ENCODE measurements at places on chromosomes 13 and 19.

- peak; percentile 89 for DNase-seq
Observed at GRCh38 chr19:18775586-18776287, 15.4 kb downstream of the COMP start.

- DNase-seq: no peak
Observed at GRCh38 chr19:2533686-2534422, 57.9 kb downstream of the GADD45B start.

- DNase-seq: no peak
Observed at GRCh38 chr19:31574251-31574973, 225.2 kb upstream of the TSHZ3 start.

GRCh38 chr13:79998381-79998880 lies 342.5 kb downstream of the SPRY2 start:
- no peak for DNase-seq

DNA sequence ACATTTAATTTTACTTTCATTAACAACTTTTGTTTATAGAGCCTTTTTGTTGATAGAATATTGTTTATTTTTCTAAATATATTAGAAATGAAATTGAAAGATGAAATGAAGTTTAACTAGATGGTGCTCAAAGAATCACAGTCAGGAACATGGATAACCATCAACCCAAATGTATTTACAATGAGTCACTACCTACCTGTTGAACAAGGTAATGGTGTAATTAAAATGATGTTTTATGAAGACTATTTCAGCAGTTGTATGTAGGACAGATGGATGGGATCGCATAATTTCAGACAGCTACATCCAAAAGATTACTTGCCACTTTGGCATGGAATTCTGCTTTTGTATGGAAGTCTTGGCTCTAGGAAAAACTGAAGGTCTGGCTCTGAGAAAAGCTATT lies 403.6 kb upstream of the SLC10A2 start:
- no peak for DNase-seq

GRCh38 chr13:46908501-46908900 lies 11.6 kb upstream of the HTR2A start:
- DNase-seq: peak; percentile 71

- peak; percentile 72 for DNase-seq
Observed at GRCh38 chr19:46016426-46017094, 6.3 kb downstream of the PGLYRP1 start.

GRCh38 chr19:48203222-48203793 lies 32.8 kb downstream of the ZSWIM9 start:
- DNase-seq: no peak

- DNase-seq: peak; percentile 55
Observed at GRCh38 chr19:1263188-1263587, 5.9 kb upstream of the CIRBP start.

DNA sequence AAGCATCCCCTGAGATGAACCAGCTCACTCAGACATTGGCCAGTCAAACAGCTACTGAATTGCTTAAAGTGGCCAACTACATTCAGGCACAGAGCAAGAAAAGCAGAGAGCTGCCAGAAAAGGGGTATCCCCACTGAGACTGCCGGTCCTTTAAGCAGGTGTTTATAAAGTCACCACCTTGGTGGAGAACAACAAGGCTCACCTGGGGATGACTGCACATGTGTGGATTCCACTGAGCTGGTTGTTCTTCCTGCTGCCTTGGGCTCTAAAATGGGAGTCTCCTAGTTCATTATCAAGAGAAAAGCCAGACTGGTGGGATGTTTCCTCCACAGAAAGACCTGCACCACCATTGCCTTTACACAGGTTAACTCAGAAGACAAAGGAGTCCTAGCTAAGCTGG lies 51.8 kb upstream of the IPO5 start:
- no peak for DNase-seq

GRCh38 chr19:29667387-29667783 lies 2.1 kb downstream of the PLEKHF1 start:
- DNase-seq: no peak

- DNase-seq: peak; percentile 92
Observed at GRCh38 chr13:106376401-106377112, 158.9 kb downstream of the EFNB2 start.

- DNase-seq: no peak
Observed at GRCh38 chr19:38252941-38253691, 3.1 kb downstream of the PPP1R14A start.

GRCh38 chr19:31071136-31071855 lies 277.9 kb downstream of the TSHZ3 start:
- DNase-seq: no peak

- DNase-seq: no peak
Observed at GRCh38 chr13:102002287-102002686, 399.6 kb downstream of the FGF14 start.

DNA sequence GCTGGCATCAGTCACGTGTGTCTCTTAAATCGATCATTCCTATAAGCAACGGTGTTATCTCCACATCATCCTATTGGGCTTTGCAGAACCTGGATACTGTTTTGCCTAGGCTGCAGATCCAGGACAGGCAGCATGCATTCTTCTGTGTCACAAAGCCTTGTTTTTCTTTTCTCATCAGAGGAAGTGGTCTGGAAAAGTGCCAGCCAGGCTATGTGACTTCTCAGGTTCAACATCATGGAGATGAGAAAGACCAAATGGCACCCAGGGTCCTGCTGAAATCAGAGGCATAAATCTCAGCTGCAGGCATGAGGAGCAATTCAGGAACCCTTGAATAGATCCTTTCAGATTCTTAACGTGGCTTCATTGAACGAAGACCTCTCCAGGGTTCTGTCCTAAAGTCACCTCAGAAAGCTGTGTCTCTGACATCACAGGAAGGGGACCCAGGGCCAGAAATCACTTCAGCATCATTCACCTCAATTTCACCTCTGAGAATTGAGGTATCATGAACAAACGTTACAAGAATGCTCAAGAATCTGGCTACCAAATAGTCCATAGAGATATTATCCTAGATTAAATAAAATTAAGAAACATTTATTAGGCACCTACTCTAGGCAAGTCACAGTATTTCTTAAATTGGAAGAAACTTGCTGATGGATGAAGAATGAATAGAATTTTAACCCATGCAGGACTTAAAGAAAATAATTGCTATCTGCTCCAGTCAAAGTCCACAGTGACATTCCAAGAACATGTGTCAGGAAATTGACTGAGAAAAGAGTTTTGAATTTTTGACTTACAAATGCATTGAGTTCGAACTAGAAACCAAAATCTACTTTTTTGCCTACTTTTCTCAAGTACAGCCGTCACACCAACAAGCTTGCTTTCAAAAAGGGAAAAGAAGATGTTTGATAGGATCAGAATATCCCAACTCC lies 124.1 kb downstream of the COG6 start:
- DNase-seq: peak; percentile 69

- no peak for DNase-seq
Observed at GRCh38 chr13:80824229-80824628, 483.3 kb upstream of the SPRY2 start.

- no peak for DNase-seq
Observed at GRCh38 chr19:50432221-50433028, at the start of gene MYBPC2. MYBPC2 (plus strand) TSS chr19:50432892; CDS start chr19:50432954, 62 bp downstream.

DNA sequence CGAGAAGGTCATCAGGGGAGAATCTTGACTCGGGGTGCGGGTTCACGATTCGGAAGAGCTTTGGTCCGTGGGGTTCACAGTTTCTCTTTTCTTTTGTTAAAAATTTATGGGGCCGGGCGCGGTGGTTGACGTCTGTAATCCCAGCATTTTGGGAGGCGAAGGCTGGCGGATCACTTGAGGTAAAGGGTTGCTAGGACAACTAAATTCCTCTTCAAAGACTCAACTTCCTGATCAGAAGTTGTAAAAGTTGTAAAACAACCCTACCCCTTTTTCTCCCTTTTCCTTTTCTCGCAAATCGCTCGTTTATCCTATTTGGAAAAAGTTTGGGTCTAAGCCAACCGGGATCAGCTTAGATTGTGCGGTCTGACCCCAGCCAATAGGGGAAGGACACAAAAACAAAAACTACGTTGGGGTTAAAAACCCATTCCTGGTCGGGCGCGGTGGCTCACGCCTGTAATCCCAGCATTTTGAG lies 673 bp downstream of the ZNF486 start:
- peak; percentile 51 for DNase-seq

GRCh38 chr19:4493104-4493928 lies 21.2 kb downstream of the HDGFL2 start:
- peak; percentile 24 for DNase-seq

GRCh38 chr19:6239401-6239844 lies 40.4 kb downstream of the MLLT1 start:
- DNase-seq: no peak

DNA sequence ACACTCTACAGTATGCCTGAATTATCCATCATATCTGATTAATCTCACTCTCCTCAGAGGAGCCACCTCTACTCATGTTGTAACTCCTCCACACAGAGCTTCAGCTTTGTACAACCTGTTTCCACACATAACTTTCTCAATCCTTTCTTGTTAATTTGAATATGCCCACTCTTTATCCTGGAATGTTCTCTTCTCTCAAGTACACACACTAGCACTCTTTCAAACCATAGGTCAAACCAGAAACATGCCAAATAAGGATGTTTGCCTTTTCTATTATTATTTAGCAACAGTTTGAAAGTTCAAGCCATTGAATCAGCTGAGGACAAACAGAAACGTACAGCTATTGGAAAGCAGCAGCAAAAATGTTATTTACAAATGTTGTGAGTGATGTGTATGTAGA lies 110.3 kb downstream of the MIPEP start:
- no peak for DNase-seq

DNA sequence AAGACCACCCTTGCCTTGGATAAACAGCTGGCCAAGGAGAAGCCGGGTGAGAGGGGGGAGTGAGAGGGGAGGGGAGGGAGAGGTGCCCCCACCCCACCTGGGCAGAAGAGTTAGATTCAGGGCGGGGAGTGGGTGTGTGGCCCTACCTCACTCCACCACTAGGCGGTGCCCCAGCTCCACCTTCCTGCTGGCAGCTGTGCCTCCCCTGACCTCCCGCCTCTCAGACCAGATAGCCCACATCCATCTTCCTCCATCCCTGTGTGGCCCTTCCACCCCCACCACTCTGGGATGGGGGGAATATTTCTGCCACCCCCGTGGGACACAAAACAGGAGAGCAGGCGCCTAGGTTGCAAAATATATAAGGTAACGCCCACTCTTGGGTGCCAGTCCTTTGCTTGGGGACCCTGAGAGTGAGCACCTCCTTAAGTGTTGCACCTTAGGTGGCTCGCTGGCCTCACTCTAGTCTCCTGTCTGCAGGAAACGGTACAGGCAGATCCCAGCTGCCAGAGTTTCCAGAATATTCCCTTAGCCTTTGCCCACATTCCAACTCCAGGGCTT lies 13.8 kb upstream of the EHD2 start:
- DNase-seq: peak; percentile 27

- no peak for DNase-seq
Observed at GRCh38 chr13:21541271-21541670, 62.7 kb downstream of the MICU2 start.

GRCh38 chr19:53947624-53948023 lies 15.1 kb upstream of the CACNG8 start:
- DNase-seq: peak; percentile 22

GRCh38 chr13:49844181-49844580 lies 51.7 kb upstream of the KPNA3 start:
- DNase-seq: peak; percentile 23

- no peak for DNase-seq
Observed at GRCh38 chr13:34628209-34628682, 313.8 kb upstream of the NBEA start.

- DNase-seq: peak; percentile 61
Observed at GRCh38 chr19:42440357-42441048, 2.2 kb downstream of the CXCL17 start.

- DNase-seq: no peak
Observed at GRCh38 chr13:51065372-51066090, 45.5 kb downstream of the C13orf42 start.

- DNase-seq: no peak
Observed at GRCh38 chr19:18593367-18594095, 4.9 kb downstream of the REX1BD start.

DNA sequence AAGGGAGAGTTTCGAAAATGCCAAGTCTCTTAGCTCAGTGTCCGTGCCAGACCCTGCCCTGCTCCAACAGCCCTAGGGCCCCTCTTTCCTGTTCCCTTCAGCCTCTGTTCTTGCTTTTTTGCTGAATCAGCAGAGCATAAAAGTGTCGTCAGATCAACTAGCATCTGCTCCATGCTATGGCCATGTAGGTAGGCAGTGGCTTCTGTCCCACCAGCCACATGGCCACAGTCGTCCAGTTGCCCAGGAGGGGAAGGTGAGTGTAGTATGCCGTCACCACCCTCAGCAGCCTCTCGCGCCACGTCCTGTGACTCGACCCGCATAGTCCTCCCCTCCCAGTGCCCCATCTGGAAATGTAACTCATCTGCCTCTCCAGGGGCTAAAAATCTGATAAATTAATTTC lies 50.9 kb upstream of the ATP11A start:
- DNase-seq: no peak

- DNase-seq: no peak
Observed at GRCh38 chr13:52906122-52906903, 57.9 kb upstream of the PCDH8 start.

- DNase-seq: no peak
Observed at GRCh38 chr19:51144482-51145045, 2.5 kb downstream of the SIGLEC7 start.

GRCh38 chr19:14203177-14203576 lies 2.8 kb downstream of the ADGRL1 start:
- DNase-seq: no peak

GRCh38 chr19:38744298-38744681 lies at the start of gene CAPN12:
CAPN12 (minus strand) TSS chr19:38744474; CDS start chr19:38744165, 309 bp downstream.
- no peak for DNase-seq

GRCh38 chr13:70407486-70407885 lies 299.2 kb upstream of the KLHL1 start:
- no peak for DNase-seq

DNA sequence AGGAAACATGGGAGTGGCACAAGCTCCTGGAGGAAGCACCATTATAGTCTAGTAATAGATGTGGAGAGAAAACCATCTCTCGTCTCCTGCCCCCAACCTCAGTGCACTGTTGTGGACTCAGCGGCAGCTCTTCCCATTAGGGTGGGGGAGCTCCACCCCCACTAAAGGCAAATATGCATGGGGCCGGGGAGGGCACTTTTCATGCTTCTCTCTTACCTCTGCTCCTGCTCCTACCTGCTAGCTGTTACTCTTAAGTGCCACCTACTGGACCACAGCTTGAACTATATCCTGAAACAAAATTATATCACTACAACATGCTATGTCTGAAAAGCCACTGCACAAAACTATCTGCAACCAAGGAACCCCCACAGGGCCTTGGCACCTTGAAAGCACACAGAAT lies 112.6 kb upstream of the DACH1 start:
- DNase-seq: no peak

DNA sequence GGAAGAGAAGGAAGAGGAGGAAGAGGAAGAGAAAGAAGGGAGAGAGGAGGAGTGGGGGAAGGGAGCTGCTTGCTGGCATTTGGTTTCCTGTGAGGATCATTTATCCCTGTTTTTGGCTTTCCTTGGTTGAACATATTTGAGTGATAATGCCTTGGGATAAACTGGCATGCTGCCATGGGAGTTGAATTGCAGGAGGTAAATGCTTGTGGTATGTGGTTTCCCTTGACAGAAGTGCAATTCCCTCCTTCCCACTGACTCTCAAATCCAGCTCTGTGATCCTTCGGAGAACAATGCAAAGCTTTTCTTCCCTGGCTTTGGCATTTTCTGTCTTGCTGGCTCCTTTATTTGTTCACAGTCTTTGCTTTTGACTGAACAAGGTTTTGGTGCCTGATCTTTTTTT lies 27.2 kb upstream of the CBY2 start:
- peak; percentile 98 for DNase-seq

- no peak for DNase-seq
Observed at GRCh38 chr19:16940626-16941025, 51.8 kb downstream of the F2RL3 start.
